ENCODE measurements at places on chromosomes 6 and 20. TPM values are rescaled to one million over a fixed set of nuclear protein-coding genes. Genes with fewer than 3 reads are reported as not detected.

- no peaks in the 10 kb centered on the region for H3K36me3 ChIP-seq
- H3K4me1 ChIP-seq, result no peaks in the 10 kb centered on the region
- no peak overlapping the region for H3K27ac ChIP-seq
- DNase-seq, result no peak
Measured at GRCh38 chr20:56178219-56178618, 70.3 kb upstream of the MC3R start.

- H3K36me3 ChIP-seq, result no peaks in the 10 kb centered on the region
- no peak for DNase-seq
- no peak overlapping the region for H3K4me3 ChIP-seq
- H3K27ac ChIP-seq, result no peak overlapping the region
- peaks cover 3% of the 10 kb centered on the region for H3K4me1 ChIP-seq
Measured at GRCh38 chr6:6907286-6907685, 200.5 kb upstream of the RREB1 start.

DNA sequence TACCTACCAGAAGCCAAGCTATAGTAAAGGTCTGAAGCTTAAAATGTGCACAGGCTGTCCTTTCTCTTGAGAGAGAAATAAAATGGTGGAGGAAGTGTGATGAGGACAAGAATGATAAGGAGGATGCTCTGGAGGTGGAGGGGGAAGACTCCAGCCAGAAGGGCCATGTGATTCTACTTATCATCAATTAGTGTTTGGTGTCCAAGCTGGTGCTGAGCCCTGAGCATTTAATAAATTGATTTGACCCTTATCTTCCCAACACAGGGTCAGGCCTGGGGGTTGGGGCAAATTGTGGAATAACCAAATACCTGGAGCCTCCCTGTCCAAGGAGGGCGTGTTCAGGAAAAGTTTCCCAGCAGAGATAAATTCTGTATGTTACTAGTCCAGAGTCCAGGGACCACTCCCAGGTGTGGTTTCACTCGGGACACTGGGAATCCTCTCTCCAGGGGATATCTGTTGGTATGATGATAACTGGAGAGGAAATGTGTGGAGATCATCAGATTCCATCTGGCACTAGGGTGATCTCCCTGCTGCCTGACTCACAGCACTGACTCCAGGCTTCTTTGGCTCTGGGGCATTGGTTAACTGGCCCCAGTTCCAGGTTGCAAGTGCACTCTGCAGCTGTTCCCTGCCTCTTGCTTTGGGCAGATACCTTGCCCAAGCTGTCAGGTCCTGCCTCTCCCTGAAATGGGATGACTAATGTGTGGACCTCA lies 3.8 kb upstream of the MYBL2 start:
- no peak for DNase-seq
- no peak overlapping the region for H3K27ac ChIP-seq
- no peak overlapping the region for H3K4me3 ChIP-seq
- no peaks in the 10 kb centered on the region for H3K36me3 ChIP-seq
- no peaks in the 10 kb centered on the region for H3K4me1 ChIP-seq

DNA sequence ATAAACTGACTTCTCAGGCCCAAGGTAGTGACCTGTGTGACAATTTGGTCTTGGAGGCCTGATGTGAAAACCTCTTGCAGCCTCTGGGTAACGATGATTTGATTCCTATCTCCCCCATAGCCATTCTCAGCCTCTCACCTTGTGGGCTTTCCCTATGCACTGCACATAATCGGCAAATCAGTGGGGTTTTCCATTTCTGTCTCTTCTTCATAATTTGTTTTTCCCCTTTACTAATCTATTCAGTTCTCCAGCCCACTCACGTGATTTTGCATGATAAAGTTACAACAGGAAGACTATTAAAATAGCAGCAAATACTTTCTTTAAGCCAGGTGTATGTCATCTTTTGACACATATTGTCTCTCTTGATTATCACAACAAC lies 893.7 kb downstream of the TFAP2A start:
- no peak overlapping the region for H3K27ac ChIP-seq
- H3K36me3 ChIP-seq, result no peaks in the 10 kb centered on the region
- no peaks in the 10 kb centered on the region for H3K4me1 ChIP-seq
- H3K27me3 ChIP-seq, result no peaks in the 10 kb centered on the region
- no peak overlapping the region for H3K4me3 ChIP-seq

- H3K4me1 ChIP-seq, result peaks cover 24% of the 10 kb centered on the region
- no peaks in the 10 kb centered on the region for H3K27me3 ChIP-seq
- H3K4me3 ChIP-seq, result no peak overlapping the region
- peak overlapping the region; percentile 16 for H3K27ac ChIP-seq
- H3K36me3 ChIP-seq, result no peaks in the 10 kb centered on the region
Measured at GRCh38 chr6:107154131-107154800, 39.0 kb upstream of the BEND3 start.

GRCh38 chr20:4730780-4731179 lies 9.1 kb downstream of the PRND start:
- H3K36me3 ChIP-seq, result no peaks in the 10 kb centered on the region
- H3K27ac ChIP-seq, result no peak overlapping the region
- H3K4me3 ChIP-seq, result no peak overlapping the region
- H3K27me3 ChIP-seq, result no peaks in the 10 kb centered on the region
- H3K4me1 ChIP-seq, result no peaks in the 10 kb centered on the region

DNA sequence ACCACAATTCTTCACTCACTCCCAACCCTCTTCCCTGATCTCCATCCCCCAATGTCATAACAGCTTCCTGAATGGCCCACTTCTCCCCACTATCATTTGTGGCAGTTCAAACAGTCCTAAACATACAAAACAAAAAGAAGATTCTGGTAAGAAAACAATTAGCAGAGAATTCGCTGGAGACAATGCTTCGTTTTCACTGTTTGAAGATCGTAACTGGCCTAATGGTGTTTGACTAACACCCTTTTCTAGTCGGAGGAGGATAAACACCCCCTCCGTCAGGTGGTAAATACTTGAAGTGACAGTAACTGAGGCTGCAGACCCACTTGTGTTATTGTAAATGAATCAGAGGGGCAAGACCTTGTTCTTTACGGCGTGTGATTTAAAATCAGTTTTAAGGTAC lies 3.8 kb downstream of the EYA2 start:
- H3K4me3 ChIP-seq, result no peak overlapping the region
- H3K4me1 ChIP-seq, result no peaks in the 10 kb centered on the region
- DNase-seq, result no peak
- peaks cover 6% of the 10 kb centered on the region for H3K27me3 ChIP-seq

GRCh38 chr20:18524646-18525045 lies 16.9 kb downstream of the SEC23B start:
- H3K4me1 ChIP-seq, result no peaks in the 10 kb centered on the region
- no peak overlapping the region for H3K27ac ChIP-seq
- H3K27me3 ChIP-seq, result no peaks in the 10 kb centered on the region
- DNase-seq, result no peak
- H3K36me3 ChIP-seq, result peaks cover 25% of the 10 kb centered on the region

DNA sequence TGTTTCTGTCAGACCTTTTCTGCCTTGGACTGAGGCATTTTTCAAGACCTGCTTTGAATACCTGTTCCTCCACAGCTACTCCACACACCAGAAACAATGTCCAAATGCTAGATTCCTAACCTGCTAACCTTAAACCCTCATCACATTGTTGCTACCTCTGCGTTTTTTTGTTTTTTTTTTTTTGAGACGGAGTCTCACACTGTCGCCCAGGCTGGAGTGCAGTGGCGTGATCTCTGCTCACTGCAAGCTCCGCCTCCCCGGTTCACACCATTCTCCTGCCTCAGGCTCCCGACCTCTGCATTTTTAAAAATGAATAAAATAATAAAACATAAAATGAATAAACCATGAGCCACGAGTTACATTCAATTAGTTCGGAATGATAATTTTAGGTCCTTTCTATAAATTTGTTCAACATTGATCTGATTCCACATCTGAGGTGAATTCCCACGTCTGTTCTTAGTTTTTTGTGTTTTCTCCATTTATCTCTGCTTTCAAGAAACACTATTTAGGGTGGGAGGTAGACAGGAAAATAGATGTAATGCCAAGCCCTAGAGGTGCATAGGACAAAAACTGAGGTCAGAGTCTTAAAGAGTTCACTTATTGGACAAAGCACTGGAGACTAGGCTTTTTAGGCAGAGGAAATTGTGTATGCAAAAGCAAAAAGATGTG lies 1.3 kb downstream of the C6orf89 start:
- peak overlapping the region; percentile 70 for H3K4me3 ChIP-seq
- H3K36me3 ChIP-seq, result no peaks in the 10 kb centered on the region
- H3K27ac ChIP-seq, result no peak overlapping the region

DNA sequence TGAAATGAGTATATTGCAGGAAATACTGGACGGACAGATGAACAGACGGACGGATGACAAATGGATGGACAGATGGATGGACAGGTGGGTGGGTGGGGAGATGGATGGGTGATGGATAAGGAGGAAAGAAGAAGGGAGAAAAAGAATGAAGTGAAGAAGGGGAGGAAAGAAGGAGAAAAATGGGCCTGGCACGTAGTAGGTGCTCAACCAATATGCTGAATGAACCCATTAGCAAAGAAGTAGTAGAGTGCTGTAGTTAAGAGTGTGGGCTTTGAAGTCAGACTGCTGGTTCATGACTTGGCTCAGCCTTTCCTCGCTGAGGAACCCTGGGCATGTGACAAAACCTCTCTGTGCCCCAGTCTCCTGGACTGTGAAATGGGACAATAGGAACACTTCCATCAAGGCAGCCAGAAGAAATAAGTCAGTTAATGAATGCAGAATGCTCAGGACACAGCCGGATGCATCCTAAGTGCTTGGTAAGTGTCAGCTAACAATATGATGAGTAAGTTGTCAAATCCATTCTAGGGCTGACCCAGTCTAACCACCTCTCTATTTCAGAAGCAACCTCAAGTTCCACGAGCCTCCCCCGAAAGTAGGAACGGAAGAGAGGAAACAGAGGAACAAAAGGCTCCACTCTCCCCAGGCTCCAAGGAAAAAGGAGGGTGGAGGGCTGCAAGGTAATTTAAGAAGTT lies 37.9 kb downstream of the PREX1 start:
- no peak overlapping the region for H3K4me3 ChIP-seq
- H3K36me3 ChIP-seq, result no peaks in the 10 kb centered on the region
- H3K27ac ChIP-seq, result no peak overlapping the region
- H3K4me1 ChIP-seq, result peaks cover 20% of the 10 kb centered on the region
- H3K27me3 ChIP-seq, result no peaks in the 10 kb centered on the region
- DNase-seq, result peak; percentile 7

DNA sequence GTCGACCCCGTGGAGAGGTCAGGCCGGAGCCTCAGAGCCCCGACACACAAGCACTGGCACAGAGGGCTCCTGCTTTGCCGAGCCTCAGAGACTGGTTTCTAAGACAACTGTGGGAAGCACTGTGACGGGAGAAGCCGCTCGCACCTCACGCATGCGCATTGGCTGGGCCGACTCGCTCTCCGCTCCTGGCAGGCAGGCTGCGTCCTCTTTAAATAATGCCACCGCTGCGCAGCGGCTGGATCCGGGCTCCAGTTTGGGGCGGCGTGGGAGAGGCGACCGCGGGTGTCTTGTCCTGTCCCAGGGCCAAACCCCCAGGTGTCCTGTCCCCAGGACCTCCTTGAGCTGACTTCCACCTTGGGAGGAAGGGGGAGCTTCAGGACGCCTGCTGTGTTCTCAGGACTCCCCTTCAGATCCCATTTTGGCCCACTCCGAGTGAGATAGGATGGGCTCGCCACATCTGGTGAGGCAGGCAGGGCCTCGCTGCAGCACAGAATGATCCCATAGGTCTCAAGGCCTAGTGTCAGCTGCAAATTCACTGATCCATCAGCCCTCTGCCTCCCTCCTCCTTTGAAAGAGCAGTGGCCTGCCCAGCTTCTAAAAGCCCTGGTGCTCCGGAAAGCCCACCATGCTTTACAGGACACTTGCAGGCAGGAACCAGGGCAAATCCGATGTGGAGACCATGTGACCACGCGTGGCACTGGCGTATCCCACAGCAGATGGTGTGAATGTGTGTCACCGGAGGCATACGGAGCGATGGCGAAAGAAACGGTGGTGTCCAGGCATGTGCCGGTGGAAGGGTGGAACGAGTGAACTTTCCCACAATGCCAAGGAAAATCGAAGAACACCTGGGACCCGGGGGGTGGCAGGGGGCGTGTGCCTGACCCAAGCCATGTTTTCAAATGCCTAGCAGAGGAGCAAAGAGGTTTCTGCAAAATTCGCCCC lies 169.3 kb upstream of the ZNF337 start:
- DNase-seq, result peak; percentile 90
- peaks cover 4% of the 10 kb centered on the region for H3K4me1 ChIP-seq
- H3K27me3 ChIP-seq, result no peaks in the 10 kb centered on the region
- H3K27ac ChIP-seq, result no peak overlapping the region

GRCh38 chr6:144353871-144354314 lies 68.8 kb downstream of the UTRN start:
- H3K36me3 ChIP-seq, result no peaks in the 10 kb centered on the region
- no peak for DNase-seq
- H3K27me3 ChIP-seq, result no peaks in the 10 kb centered on the region
- no peak overlapping the region for H3K27ac ChIP-seq
- no peak overlapping the region for H3K4me3 ChIP-seq

DNA sequence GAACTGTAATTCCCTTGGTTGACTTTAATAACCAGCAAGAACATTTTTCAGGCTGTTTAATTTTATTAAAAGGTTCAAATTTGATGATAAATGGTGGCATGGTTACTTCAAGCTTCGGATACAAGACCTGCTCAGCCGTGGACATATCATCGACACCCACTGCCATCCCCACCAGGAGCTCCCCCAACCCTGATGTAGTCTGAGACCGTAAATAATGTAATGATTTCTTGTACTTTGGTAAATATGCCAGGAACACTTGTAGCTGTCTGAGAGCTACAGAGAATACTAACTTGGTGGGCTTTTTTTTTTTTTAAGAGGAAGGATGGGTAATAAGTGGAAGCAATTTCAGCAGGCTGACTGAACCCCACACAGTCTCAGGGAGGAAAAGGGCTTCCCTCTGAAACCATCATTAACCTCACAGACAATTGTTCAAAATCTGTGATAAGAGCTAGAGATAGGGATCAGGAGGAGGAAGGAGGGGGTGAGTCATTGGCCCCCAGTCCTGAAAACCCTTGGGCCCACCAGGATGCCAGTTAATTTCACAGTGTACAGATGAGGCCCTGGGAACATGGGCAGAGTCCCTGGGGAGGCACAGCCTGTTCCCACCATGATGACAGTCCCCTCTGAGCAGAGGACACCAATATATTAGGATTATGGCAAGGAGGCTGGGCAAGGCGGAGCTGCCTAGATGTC lies 56.0 kb downstream of the APCDD1L start:
- H3K27ac ChIP-seq, result no peak overlapping the region
- no peaks in the 10 kb centered on the region for H3K36me3 ChIP-seq
- no peak overlapping the region for H3K4me3 ChIP-seq
- no peaks in the 10 kb centered on the region for H3K27me3 ChIP-seq
- no peaks in the 10 kb centered on the region for H3K4me1 ChIP-seq

GRCh38 chr20:33393609-33394008 lies 7.7 kb downstream of the CDK5RAP1 start:
- no peak overlapping the region for H3K4me3 ChIP-seq
- DNase-seq, result no peak
- H3K27me3 ChIP-seq, result no peaks in the 10 kb centered on the region
- no peaks in the 10 kb centered on the region for H3K4me1 ChIP-seq

DNA sequence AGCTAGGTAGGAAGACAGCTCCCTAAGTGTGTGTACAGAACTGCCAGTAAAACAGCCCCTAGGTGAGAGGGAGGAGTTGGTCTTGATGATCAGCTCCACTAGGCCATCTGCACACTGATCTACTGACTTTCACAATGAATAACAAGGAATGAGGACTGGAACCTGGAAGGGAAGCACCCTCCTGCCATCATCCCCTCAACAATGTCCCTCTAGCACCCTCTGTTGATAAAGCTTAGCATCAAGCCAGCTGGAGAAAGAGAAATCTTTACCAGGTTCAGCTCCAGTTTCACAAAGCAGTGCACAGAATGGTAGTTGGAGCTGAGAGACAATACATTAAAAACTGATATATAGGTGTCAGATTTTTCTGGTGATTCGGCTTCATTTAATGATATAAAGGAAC lies 57.2 kb upstream of the IRAK1BP1 start:
- no peaks in the 10 kb centered on the region for H3K36me3 ChIP-seq
- no peaks in the 10 kb centered on the region for H3K27me3 ChIP-seq
- DNase-seq, result no peak
- no peak overlapping the region for H3K4me3 ChIP-seq

CST8 gene
- not detected for total RNA-seq

TRAPPC3L gene
- total RNA-seq, result not detected

PCSK2 gene
- total RNA-seq, result 5.5 TPM

CST4 gene
- total RNA-seq, result not detected
